Activated T-cell treated with anti-CD3 and anti-CD28 coated beads for 24 hours (primary cell): ENCODE measurements at places on chromosomes 5 and 9.

- DNase-seq: no peak
Observed at GRCh38 chr5:147935032-147935431, 28.7 kb upstream of the C5orf46 start.

DNA sequence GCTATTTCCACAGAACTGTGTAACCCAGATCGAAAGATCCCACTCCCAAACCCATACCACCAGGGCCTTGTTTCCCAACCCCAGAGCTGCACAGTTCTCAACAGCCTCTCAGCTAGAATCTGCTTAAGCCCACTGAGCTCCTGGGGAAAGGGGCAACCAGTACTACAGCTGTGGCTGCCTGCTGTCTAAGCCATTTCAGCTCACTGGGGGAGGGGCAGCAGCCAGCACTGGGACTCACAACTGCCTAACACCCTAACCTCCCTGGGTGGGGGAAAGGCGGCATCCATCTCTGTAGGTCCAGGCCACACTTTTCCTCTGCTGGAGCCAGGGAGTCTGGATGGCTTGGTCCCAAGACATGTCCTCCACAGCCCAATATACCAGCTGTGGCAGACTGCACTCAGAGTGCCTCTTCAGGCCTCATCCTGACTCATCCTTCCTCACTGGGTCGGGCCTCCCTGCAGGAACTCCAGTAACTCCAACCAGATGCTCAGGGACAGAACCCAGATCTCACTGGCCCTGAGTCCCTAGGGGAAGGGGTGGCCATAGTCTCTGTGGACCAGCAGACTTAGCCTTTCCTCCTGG, 241.4 kb downstream of the HINT1 start:
- no peak for DNase-seq

GRCh38 chr5:9082996-9083395, 462.9 kb downstream of the SEMA5A start:
- DNase-seq: no peak

GRCh38 chr5:4207486-4207885, 611.9 kb downstream of the IRX1 start:
- DNase-seq: no peak

- DNase-seq: no peak
Observed at GRCh38 chr9:91589101-91589553, 165.5 kb upstream of the NFIL3 start.

DNA sequence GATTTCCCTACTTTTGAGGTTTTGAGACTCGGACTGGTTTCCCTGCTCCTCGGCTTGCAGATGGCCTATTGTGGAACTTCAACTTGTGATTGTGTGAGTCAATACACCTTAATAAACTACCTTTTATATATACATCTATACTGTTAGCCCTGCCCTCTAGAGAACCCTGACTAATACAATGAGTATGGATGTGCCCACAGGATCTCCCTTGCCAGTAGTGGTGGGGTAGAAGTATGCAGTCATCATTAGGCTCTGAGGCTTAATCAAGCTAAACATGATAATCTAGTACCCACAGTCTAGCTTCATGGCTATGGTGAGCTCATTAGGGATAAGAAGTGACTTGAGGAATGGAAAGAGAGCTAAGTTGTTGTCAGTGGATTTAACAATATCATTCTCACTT, 412.8 kb upstream of the PTGER4 start:
- no peak for DNase-seq

DNA sequence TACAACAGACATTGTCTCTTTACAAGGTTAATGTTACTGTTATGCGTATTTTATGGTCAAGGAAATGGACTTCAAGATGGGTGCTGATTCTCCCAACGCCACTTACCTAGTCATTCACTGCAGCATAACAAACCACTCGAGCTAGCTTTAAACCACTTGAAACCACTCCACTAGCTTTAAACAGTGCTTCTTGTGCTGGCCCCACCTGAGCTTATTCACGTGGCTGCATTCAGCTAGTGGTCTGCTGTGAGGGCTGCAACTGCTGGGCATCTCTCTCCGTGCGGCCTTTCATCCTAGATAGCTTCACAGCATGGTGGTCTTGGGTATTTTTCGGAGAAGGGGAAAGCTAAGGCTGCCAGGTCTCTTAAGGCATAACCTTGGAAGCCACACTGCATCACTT, 3.5 kb upstream of the HRH2 start:
- DNase-seq: no peak

DNA sequence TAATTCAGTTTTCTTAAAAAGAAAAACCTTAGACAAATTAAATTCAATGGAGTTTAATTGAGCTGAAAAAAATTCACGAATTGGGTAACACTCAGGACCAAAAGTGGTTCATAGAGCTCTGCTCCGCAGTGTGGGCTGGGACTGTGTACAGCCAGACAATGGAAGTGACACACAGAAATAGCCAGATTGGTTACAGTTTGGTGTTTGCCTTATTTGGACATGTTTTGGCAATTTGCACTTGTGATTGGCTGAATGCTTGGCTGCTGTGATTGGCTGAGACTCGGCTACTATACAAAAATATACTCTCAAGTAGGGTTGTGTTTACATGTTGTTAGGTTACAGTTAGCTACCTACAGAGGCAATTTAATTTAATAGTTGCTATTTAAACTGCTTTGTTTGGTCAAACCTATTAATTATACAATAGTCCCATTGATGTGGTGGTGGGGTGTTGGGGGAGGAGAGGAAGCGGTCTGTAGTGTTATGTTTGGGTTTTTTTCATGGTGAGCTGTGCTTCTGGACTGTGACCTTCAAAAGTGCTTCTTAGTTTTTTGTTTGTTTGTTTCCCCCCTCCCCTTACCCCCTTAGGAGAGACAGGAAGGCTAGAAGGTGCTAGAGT, 95.2 kb downstream of the CNTLN start:
- DNase-seq: no peak

DNA sequence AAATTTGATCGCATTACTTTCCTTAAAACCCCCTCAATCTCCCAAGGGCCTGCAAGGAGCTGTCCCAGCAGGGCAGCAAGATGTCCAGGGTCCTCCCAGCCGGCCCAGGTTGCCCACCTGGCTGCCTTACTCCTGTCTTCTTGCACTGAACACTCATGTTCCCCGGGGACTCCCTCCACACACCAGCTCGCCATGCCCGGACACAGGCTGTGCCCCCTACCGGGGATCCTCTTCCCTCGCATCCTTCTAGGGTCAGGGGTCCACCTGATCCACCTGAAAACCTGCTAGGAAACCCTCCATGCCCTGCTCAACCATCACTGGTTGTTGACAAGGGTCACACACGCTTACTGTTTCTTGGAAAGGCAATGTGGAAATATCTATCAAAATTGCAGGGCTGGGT, 172.0 kb upstream of the MSX2 start:
- no peak for DNase-seq

DNA sequence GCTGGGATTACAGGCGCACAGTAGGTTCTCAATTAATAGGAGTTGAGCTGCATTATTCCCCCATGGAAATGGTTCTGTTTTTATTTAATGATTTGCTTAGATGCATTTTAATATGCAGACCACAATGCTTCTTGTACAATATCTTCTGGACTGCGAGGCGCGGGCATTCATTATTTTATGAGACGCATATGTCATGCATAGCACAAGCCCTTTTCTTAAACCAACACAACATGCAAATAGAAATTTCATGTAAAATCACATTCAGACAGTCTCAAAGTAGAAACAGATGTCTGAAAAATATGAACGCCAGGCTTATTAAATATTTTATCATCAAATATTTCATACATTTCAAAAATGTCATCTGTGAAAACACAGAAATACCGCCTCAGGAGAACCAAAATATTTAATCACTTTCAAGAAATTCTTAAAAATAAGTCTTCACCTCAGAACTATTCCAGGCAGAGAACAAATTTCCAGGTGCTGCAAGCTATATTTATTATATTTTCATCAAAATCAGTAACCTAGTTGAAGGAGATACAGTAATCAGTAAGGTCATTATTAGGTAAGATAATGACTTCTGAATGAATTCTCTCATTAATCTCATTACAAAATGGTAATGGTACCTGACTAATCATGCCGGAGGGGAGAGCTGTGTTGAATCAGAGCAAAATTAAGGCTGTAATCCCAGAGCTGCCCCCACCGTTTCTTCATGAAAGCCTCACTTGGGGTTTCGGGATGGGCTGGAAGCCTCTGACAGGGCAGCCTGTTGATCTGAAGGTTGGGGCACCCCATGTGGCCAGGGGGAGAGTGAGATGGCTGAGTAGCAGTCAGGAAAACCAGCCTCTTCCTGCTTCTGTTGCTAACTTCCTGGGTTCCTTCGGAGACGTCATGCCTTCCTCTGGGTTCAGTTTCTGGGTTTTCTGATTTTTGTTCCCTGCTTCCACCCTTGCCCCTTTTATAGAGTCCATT, 133.9 kb upstream of the ZNF618 start:
- DNase-seq: no peak

DNA sequence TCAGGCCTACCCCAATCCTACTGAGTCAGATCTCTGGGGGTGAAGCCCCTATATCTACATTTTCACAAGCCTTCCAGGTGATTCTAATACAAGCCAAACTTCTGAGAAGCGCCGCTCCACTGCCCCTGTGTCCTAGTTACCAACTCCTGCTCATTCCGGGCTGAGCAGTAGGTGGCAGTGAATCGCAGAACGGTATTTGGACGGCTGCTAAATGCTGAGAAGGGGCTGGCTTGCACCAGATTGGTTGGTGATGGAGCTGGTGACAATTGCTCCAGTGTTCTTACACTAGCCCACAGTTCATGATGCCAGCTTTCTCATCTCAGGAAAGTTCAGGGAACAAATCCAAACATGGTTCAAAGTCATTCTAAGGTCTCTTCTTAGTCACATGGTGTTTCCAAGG, 31.1 kb upstream of the FGF1 start:
- peak; percentile 18 for DNase-seq

DNA sequence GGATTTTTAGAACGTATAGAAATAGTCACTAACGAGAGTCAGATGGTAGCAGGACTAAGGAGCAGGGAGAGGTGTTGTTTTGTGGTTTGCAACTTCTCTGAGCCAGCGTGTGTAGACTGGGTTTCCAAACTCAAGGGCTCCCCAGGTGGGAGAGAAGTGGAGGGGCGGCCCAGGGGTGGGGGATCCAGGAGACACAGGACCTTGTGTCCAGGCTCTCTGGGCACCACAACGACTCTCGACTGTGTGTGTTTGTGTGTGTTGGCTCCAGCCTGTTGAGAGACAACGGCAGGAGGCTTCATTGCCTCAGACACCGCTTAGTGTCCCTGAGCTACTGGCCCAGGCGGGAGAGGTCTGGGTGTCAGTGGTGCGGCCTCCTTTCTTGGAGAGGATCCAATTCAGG, 934 bp upstream of the FCN1 start:
- DNase-seq: no peak

DNA sequence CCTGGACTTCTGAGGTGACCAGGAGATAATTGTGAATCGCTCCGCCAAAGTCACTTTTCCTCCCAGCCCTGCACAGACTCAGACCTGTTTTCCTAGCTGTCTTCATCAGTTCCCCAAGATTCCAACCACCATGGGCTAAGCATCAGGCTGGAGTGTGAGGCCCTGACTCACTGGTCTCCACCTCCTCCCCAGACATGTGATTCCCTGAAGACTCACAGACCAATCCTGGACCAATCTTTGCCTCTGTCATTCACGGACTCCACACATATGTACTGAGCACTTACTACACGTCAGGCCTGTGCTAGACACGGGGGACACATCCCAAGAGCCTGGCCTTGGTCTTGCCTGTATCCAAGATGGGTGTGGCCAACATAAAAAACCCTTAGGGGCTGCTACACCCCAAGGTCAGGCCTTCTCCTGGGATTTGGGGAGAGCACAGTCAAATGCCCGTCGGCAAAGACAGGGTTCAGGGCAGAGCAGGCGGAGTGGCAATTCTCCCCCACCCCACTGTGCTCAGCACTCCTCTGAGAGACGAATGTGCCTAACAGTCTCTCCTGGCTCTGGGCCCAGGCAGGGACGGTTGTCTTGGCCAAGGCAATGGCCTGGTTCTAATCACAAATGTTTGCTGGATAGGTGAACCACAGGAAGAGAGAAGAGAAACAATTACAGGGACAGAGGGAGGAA, 11.9 kb downstream of the EEIG1 start:
- no peak for DNase-seq

DNA sequence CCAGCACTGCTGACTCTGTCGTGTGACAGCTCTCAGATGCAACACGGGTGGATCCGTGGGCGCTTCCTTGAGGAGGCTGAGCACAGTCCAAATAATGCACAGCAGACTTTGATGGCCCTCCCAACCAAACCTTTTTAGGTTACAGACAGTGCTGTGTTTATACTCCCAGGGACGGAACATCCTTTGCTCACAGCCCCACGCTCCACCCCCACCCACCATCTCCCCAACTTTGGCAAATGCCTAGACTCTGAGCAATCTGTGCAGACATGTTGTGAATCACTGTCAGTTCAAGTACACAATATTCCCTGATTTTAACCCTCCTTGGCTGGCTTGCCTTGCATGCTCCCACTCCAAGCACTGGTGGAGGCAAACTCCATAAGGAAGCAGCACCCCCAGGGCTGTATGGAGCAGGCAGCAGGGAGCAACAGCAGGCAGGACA, 324.6 kb downstream of the MLLT3 start:
- DNase-seq: no peak
